ENCODE measurements at places on chromosomes 16 and 17.

DNA sequence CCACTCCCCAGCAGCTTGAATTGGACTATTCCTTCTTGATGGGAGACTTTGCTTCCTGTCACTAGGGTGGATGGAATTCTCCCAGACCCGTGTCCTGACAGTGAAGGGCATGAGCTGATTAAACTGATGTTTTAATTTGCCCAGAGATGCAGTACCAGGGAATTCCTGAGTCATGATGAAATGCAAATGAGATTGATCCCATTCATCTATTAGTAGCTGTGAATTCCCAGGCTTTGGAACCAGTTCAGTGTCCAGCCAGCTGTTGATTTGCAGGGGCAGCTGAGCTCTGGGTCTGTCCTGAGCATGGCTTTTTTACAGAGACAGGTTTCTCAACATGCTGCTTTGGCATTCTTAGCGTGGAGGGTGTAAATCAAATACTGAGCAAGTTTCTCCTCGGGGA, 157.9 kb downstream of the PITPNC1 start:
- DNase-seq = no peak

DNA sequence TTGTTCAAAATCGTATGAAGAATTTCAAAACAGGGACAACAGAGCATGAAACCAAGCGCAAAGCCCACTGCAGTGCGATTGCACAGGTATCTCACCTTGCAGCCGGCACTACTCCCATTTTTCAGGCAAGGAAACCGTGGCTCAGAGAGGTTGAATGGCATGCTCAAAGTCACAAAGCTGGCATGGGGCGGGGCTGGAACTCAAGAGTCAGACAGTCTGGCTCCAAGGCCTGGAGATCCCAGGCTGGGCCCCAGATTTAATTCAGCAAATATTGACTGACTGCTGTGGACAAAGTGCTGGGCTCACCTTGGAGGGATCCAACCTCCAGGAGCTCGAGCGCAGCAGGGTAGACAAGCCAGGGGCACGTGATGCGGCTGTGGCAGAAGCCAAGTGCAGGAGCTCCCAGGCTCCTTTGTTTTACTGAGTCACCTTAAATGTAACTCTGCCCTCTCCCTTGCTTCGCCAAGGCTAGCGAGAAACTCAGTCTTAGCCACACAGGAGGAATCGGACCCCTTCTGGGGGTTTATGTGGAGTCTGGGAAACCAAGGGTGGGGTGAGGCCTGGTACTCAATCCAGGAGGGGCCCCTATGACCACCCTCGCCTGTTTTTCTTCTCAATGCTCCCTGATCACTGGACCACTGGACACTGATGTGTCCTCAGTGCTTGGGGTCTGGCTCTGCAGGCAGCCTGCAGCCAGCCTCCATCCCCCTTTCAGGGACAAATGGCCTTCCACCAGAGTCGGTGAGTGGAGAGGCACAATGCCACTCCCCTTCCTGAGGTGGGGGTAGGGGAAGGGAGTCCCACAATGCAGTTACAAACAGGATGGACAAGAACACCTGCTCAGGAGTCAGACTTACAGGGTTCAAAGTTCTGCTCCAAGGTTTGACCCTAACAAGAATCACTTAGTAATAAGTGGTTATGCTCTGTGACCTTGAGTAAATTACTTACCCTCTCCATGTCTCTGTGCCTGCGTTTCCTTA, 3.9 kb upstream of the SPATA20 start:
- DNase-seq = no peak

DNA sequence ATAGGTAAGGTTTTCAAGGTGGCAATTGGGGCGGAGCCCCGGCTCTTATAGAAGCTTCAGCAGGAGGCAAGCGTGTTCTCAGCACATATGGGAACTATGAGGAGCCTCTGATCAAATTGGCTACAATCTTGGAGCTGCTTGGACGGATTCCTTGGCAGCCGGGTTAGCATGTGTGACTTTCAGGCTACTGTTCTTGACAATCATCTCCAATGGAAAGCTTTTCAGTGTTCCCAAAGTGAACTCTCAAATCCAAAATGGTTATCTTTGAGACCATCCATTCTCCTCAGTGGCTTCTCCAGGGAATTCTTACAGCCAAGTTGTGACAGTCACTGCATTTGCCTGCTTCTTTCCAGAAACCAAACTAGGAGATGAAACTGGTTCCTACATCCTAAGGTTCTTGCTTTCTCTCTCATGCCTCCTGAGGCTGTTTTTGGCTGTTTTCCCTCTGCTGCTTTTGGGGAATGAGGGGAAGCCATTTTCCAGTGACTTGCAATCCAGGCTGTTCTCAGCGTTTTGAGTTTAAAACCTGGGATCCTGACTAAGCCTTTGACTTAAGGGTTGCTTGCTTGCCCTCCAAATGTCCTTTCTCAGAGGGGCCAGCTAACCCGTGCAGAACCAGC, 10.9 kb downstream of the HAS3 start:
- no peak for DNase-seq

- DNase-seq = no peak
Observed at GRCh38 chr17:62937606-62938005, 28.4 kb upstream of the TANC2 start.

- no peak for DNase-seq
Observed at GRCh38 chr17:75566416-75566815, 21.2 kb upstream of the MYO15B start.

DNA sequence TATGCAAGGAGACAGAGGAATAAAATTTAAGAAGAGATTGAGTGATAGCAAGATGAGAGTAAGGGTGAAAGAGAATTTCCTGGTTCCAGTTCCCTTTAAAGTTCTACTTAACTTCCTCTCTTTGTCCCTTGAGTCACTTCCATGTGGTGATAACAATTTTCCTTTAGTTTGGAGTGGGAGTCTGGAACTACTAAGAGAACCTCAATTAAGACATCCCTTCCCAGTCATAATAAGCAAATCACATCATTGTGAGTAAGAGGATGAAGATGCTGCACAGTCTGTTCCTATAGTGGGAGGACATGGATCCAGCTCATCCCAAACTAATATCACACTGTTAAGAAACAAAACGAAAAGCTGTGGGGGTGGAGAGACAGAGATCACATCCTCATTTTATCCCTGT, 24.4 kb downstream of the TBX21 start:
- no peak for DNase-seq

All from activated naive CD8-positive, alpha-beta T cell treated with anti-CD3 and anti-CD28 coated beads for 36 hours (primary cell).